Activated CD8-positive, alpha-beta memory T cell treated with anti-CD3 and anti-CD28 coated beads, Interleukin-2, amount 50 U/mL, for 4 hours (primary cell): ENCODE measurements at places on chromosomes 3 and 15.
A peak's percentile ranks its signal among the peaks of the same experiment; 100 is the strongest.

DNA sequence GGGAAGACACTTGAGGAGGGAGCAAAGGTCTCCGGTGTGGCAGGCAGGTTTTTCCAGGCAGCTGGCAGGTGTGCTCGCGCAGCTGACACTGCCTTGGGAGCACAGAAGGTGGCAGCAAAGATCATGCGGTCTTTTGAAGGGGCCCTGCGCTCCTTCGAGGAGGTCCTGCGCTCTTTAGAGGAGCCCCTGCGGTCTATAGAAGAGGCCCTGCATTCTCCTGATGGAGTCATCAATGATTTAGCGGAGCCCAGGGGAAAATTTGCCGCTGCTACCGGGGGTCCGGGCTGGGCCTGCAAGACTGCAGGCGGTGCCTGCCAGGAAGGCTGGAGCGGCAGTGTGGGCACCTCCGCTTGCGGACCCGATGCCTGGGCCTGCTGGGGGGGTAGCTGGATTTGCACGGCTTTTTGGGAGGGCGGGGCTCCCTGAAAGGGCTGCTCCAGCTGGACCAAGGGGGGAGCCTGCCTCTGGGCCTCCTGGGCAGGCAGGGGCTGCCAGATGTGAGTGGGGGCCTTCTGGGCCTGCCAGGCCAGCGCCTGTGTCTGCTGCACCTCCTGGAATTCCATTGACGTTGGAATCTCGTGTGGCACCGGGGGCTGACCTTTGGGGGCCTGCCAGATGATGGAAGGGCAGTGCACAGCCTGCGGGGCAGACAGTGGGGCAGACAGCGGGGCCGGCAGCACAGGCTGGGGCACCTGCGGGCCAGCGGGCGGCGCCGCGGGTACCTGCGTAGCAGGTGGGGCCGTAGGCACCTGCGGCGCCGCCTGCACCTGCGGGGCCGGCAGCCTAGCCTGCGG, 2.1 kb downstream of the MAGEL2 start:
- DNase-seq: no peak

DNA sequence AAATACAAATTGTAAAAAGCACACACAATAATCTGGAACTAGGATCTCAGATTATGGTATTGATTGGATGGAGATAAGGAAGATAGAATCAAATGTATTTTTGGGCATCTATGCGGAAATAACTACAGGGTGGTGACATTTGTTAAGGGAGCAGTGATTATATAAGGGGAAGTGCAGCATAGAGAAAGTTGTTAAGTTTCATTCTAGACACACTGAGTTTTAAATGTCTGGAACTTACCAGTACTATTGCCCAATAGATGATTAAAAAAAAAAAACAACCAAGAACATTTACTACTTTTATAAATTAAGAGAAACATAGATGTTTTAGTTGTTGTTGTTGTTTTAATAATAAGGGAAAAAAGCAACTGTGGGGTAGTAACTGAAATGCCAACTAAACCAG, 32.1 kb upstream of the C3orf38 start:
- DNase-seq: no peak

DNA sequence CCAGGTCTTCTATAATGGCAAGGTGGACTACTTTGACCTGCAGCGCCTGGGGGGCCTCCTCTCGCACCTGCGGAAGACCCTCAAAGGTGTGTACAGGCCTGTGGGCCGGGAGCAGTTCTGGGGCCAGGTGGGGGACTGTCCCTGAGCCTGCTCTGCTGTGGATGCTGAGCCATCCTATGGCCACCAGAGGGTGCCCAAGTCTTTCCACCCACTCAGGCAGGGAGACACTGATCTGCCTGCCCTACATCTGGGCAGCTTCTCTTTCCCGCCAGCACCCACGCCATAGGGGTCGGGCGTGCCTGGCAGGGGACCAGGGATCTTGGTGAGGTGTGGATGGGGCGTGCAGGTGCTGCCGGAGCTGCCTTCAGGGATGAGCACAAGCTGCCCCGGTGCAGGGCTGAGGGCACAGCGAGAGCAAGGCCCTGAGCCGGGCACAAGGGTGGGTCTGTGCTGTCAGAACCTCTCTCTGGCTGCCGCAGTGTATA, 14.1 kb downstream of the RNF123 start:
- DNase-seq: peak; percentile 63

DNA sequence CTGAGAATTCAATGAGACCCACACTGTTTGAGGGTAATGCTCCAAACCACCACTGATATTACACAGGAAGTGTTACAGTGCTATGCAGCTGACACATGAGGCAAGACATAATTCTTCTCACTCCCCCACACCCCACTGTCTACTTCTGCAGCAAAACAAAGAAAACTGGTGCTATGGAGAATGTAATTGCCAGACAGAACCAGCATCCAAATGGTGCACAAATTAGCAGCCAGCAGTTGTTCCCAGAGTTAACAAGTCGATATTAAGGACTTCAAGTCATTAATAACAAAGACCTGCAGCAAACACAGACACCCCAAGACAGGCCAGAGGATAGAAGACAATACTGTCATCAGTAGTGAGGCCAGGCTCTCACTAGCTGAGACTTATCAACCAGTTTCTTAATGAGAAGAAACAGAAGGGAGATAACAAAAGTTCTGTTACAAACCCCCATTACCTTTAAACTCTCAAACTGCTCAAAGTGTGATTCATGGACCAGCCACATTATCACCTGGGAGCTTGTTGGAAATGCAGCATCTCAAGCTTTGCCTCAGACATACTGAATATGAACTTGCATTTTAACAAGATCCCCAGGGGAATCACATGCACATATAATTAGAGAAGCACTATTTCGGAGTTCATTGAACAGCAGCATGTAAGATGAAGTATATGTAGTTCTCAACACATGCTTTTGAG, 58.7 kb upstream of the FNDC3B start:
- DNase-seq: no peak

GRCh38 chr3:177334803-177335202, 137.5 kb upstream of the TBL1XR1 start:
- DNase-seq: no peak

GRCh38 chr15:56978898-56979662, 60.6 kb downstream of the TCF12 start:
- DNase-seq: no peak

DNA sequence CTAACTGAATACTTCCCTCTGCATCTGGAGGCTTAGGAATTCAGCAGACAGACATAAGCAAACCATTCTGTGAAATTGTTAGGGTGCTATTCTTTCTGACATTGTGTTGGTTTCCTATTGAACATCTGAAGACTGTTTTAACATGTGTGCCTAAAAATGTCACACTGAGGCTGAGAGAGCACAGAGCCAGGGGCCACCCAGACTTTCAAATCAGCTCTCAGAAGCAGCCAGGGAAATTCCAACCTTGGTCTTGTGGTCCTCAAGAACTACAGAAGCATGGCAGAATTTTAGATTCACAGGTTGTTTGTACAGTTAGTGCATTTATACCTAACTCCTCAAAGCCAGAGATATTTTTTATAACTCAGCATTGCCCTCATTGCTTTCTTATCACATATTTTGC, 929.2 kb upstream of the CFAP20DC start:
- no peak for DNase-seq

DNA sequence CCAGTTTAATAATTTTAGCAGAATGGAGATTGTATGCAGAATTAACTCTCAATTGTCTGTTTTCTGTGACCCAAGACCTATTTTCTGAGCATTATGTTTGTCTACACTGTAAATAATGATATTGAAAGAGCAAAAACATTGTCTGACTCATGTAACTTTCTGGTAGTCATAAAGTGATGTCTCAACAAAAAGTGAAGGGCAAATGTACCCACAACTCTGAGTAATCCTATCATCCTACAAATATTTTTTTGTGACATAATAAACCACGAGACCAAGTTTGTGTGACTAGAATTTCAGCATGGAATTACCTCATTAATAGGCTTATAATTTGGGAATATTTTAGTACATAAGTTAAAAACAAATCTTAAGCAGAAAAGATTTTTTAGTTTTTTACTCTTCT, 15.4 kb upstream of the ABHD10 start:
- no peak for DNase-seq

DNA sequence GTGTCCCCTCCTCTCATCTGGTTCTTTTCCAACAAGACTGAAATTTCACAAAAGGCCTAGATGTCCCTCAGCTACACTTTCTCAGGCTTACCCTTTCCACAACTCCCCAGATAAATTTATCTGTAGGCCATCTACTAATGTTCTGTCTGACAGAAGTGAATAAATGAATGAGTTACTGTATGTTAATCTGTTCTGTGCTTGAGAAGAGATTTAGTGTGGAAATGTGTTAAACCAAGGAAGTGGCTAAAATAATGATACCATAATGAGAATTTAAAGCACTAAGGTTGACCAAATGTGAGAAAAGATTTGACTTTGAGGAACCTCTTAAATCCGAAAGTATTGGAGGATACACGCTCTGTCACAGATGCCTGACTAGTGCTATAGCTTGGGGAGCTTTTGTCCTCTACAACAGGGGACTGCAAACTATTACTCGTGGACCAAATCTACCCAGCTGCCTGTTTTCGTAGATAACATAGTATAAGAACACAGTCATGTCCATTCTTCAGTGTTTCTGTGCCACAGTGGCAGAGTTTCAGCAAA, 74.8 kb upstream of the P2RY1 start:
- no peak for DNase-seq

GRCh38 chr15:41832875-41833274, 5.0 kb downstream of the JMJD7 start:
- no peak for DNase-seq

- no peak for DNase-seq
Observed at GRCh38 chr15:23572844-23573243, 7.4 kb downstream of the MKRN3 start.

GRCh38 chr3:39752751-39753150, 56.7 kb upstream of the MYRIP start:
- DNase-seq: no peak

DNA sequence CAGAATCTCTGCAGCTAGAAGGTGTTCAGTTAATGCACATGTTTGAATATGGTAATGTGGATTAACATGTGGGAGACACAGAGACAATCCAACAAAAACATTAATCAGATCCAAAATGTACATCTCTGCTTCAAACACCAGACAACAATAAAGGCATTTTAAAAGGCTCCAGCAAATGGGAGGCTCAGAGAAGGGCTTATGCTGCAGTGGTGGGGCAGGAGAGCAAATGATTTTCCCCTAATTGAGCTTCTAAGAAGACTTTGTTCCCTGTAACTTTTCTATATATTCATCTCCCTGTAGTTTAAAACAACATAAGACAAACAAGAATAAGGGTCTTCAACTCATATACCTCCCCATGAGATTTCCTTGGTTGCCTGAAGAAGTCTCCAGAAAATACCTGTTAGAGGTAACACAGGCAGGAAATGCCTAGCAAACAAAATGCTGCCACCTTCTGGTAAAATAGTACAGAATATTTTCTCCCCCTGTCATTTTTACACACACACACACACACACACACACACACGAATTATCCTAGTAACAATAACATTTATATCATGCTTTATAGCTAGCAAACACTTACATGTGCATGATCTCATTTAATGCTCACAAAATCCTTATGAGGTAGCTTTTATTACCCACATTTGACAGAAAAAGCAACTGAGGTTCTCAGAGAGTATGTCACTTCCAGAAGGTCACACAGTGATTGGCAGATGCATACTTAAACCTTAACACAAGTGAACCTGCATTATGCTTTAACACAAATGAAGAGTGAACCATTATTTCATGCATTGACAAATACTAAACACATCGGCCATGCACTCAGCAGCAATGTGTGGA, 123.4 kb upstream of the MB21D2 start:
- no peak for DNase-seq

- DNase-seq: no peak
Observed at GRCh38 chr3:32002561-32003368, 21.2 kb downstream of the ZNF860 start.

DNA sequence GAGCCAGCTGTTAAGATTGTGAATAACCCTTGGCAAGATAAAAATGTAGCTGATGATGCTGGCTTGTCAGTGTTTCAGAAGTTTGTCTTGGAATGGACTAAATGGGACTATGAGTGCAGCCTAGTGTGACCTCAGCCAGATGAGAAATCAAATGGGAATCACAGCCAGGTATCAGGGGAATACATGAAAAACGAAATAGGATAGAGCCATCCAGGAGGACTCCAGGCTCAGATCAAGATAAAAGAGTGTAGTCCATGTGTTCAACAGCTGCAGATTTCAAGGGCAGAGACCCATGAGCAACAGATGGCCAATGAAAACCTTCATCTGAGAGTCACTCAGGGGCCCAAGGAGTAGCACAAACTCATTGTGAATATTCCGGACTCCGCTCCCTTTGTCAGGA, 1080.9 kb upstream of the CADM2 start:
- DNase-seq: no peak

DNA sequence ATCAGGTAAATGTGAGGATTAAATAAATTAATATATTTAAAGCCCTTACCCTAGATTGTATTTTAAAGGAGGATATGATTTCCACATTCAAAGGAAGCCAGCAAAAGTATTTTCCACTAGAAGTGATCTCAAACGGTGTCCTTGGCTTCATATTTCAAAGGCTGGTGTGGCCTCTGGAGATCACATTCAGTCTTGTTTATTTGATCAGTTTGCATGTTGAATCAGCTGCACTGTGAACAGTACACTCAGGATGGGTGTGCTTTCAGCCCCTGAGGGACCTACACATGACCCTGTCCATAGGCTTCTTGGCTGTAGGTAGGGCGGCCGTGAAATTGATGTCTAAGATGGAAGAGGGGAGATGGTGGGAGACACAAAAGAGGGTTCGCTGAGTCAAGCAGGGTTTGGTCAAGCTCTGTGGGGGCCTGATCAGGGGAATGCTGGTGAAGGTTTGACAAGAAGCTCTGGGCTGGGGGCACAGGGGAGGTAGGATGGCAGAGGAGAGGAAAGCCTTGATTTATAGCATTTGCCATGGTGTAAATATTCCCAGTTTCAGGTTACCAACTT, 21.9 kb downstream of the CYP8B1 start:
- no peak for DNase-seq

- no peak for DNase-seq
Observed at GRCh38 chr3:78668302-78668701, 1099.5 kb downstream of the ROBO1 start.

GRCh38 chr15:98941595-98942255, 65.9 kb downstream of the PGPEP1L start:
- no peak for DNase-seq

DNA sequence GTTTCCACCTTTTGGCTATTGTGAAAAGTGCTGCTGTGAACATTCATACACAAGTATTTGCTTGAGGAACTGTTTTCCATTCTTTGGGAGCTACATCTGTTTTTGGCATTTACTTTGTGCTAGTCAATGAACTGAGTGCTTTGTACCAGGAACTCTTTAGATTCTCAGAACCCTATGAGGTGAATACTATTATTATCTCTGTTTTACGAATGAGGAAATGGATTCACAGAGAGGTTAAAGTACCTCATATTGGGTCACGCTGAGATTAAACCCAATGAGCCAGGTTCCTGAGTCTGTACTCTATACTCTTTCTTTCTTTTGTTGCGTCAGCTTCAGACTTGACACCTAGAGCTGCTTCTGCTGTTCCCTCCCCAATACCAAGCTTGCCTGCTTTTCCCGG, 358.1 kb downstream of the CNTN4 start:
- no peak for DNase-seq

DNA sequence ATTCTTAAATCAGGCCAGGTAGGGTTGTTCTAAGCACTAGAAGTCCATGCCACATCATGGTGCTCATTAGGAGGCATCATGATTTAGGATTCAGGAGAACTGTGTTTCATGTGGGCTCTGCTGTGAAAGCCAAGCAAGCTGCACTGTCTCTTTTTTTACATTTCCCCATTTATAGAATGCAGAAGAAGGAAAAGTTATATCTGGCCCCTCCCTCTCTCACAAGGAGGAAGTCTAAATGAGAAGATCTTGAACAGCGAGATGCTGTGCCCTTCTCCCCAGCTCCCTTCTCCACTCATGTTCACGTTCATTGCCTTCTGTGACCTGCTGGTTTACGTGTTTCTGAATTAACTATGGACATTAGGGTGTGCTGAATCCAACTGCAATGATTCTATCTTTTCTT, 178.5 kb upstream of the RASGRP1 start:
- no peak for DNase-seq
